Skin of body (tissue), 3 donors: ENCODE measurements at places on chromosomes 13 and 19. TPM values are rescaled to one million over a fixed set of nuclear protein-coding genes. Genes with fewer than 3 reads are reported as not detected.

ZNF578 gene
- total RNA-seq, result 3.4 TPM

DZIP1 gene
- 16.1 TPM for total RNA-seq

C19orf67 gene
- not detected for total RNA-seq

FFAR1 gene
- not detected for total RNA-seq

CBARP gene
- 1.9 TPM for total RNA-seq

ZNF93 gene
- total RNA-seq, result 11.8 TPM

CEACAM16 gene
- total RNA-seq, result not detected

HRC gene
- total RNA-seq, result 13.6 TPM

UGGT2 gene
- total RNA-seq, result 45.5 TPM

ZNF443 gene
- total RNA-seq, result 7.5 TPM

CEACAM8 gene
- 4.8 TPM for total RNA-seq

ZGLP1 gene
- total RNA-seq, result 1.3 TPM

DNA sequence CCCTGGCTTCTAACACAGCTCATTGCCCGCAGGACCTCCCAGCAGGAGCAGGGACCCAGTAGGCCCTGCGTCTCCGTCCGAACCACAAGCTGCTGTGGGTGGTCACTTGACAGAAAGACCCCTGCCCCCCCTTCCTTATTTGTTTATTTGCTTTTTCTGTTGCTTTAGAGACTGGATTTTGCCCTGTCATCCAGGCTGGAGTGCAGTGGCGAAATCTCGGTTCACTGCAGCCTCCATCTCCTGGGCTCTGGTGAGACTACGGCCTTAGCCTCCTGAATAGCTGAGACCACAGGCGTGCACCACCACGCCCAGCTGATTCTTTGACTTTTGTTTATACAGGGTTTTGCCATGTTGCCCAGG lies 7.6 kb upstream of the PTBP1 start:
- DNase-seq, result no peak

DNA sequence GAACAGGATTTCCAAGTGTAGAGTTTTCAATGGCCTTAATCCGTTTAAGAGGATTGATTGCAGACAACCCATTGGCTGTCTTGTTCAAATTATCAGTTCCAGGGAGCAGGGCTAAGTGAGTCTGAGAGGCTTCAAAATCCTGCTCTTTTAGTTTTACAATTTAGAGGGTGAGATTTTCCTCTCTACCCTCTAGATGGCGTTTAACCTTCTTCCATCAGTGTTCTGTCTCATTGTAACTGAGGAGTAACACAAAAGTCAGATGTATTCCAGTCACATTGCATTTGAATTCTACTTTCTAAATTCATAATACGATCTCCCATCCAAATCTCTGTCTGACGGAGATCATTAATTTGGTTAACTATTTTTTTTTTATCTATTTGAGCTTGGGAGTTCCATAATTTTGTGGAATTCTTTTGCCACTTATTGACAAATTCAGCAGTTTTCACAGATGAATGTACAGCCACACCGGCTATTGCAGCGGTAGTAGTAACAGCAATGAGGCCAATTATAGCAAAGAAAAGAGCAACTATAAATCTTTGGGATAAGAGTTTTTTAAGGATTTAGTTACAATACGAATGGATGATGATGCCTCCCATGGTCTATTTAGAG lies 7.8 kb upstream of the C19orf84 start:
- peak; percentile 31 for DNase-seq

- no peak for DNase-seq
These were observed at the start of gene TRAPPC6A for GRCh38 chr19:45177817-45178261. TRAPPC6A (minus strand) TSS chr19:45178237; CDS start chr19:45178218, 19 bp downstream.

DNA sequence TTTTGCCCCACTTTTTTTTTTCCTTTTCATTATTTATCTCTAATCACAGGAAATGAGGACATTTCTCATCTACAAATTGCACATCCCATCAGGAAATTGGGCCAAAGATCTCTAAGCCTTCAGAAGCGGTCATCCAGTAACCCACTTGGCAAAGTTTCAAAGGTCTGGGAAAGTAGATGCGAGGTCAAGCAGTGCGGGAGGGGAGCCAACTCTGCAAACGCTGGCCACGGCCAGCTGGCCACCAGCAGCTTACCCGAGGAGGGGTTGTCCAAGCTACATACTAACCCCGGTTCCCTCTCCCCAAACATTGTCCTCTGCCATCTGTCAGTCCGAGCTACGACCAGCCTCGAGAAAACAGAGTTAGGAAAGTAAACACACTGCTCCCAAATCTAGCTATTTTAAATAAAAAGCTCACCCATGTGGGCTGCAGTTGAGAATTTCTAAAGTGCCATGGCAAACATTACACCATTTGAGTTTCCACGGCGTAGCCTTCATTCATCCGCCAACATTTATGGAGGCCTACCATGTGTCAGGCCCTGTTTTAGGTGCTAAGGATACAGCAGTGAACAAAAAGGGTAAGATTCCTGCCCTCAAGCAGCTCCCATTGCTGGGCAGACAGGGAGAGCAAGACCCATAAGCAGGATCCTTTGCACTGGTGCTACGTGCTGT lies 11.5 kb downstream of the FFAR2 start:
- DNase-seq, result peak; percentile 60

DNA sequence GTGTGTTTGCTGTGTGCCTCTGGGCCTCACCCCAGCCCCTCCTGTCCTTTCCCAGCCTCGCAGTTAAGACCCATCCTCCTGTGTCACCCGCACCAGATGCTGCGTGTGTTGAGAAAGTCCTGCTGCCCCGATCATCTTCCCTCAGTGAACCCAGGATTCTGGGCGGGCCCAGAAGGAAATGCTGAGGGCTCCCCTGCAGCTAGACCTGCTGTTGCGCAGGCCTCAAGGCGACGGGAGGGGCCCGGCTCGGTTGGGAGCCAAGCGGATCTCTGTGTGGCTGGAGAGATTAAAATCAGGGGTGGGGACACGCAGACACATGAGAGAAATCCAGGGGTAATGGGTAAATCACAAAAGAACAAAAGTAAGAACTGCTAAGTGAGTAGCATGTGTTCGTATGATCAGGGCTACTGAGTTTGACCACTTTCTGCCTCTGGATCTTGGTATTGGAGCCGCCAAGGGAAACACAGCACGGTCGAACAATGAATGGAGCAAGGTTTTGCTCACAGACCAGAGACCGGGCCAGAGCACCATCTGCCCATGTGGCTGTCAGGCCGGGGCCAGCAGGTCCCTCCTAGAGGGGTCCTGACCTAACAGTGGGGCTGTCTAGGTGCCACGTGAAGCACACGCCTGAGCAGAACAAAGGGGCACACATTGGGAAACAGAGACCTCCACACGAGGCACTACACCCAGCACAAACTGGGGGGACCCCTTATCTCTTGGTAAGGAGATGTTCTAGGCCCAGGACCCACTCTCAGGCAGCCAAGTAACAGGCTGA lies 7.1 kb downstream of the ZSCAN1 start:
- no peak for DNase-seq

- no peak for DNase-seq
These were observed 254.2 kb upstream of the ZNF507 start for GRCh38 chr19:32091241-32091640.

DNA sequence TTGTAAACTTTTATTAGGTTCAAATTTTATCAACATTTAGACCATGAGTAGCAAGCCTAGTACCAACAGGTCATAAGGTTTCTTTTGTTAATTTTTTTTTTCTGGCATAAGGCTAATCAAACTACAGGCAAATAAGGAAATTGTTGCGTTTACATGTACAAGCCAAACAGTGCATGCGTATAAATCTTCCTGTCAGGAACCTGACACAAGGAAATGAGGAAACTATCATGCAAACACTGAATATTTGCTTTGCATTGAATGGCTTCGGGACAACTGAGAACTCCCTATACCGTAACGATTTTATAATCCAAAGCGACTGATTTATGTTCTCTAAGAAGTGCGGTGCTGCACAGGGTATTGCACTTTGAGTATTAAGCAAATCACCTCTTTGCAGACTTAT lies 133.0 kb upstream of the TRPC4 start:
- DNase-seq, result no peak

DNA sequence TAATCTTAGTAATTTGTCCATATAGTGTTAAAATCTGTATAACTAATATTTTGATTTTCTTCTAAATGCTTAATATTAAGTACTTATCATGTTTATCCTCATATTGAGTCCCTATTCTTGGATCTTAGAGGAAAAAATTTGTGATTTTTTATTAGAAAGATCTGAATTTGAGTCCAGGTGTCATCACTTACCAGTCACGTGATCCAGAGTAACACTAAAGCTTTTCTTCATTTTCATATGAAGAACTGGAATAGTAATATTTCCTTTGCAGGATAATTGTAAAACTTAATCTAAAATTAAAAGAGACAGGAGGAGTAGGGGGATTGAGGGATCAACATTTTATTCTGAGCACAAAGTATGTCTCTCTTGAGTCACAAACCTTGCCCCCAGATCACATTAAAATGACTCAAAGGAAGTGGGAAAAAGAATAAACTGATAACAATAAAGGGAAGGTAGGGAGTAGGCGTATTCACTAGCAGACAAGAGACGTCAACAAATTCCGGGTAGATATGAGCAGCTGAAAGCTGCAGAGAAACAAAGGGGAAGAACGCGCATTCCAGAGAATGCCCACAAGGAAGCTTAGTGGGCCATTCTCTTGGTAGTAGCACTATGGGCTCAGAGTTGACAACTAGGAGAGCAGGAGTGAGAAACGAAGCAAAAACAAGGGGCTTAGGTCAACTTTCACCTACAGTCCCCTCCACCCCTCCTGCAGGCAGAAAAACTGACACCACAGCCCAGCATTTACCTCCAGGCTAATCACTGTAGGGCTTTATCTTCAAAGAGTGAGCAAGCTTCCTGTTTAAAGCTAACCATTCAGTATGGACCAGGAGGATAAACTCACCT lies 123.1 kb downstream of the SPRY2 start:
- no peak for DNase-seq

- no peak for DNase-seq
These were observed 46.9 kb downstream of the OLFM4 start for GRCh38 chr13:53075356-53076041.

- no peak for DNase-seq
These were observed 3.2 kb downstream of the MAG start for GRCh38 chr19:35294859-35295791.

DNA sequence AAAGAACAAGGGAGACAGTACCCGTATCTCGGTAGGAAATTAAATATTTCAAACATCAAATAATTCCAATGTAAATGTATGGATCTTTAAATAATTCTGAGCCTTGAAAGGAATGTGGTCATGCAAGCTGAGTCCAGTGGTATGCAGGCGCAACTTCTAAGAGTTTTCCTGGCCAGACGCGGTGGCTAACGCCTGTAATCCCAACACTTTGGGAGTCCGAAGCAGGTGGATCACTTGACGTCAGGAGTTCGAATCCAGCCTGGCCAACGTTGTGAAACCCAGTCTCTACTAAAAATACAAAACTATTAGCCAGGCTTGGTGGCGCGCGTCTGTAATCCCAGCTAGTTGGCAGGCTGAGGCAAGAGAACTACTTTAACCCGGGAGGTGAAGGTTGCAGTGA lies 1.1 kb upstream of the ZNF845 start:
- DNase-seq, result no peak

DNA sequence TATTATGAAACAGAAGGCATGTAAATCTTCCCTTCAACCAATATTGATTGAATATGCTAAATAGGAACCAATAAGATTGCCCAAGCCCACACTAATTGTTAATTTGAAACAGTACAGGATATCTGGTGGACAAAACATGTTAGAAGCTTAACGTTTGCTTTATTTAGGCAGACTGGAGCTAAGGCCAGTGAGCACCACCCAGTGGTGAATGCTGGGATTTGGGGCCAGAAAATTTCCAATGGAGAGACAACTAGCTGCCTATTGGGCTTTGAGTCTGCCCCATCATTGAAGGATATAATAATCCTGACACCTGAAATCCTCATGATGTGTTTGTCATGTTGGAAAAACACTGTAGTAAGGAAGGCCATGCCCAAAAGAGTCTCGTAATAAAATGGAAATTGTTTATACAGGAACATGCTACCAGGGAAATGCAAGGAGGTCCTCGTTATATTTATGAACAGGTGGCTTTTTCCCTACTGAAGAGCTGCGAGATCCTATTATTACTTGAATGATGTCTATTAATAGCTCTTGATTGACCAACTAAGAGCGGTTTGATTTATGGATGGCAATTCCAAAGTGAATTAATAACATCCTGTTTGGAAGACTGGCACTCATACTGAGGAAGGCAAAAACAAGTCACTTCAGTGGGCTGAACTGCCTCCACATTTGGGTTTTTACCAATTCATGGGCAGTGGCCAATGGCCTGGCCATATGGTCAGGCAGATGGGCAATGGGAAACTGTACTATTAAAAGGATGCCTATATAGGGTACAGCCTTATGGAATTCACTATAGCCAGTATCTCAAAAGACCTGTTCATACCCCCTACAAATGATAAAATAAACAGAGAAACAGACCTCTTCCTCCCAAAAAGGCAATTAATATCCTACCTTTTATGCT lies 8.7 kb downstream of the SIGLECL1 start:
- no peak for DNase-seq

DNA sequence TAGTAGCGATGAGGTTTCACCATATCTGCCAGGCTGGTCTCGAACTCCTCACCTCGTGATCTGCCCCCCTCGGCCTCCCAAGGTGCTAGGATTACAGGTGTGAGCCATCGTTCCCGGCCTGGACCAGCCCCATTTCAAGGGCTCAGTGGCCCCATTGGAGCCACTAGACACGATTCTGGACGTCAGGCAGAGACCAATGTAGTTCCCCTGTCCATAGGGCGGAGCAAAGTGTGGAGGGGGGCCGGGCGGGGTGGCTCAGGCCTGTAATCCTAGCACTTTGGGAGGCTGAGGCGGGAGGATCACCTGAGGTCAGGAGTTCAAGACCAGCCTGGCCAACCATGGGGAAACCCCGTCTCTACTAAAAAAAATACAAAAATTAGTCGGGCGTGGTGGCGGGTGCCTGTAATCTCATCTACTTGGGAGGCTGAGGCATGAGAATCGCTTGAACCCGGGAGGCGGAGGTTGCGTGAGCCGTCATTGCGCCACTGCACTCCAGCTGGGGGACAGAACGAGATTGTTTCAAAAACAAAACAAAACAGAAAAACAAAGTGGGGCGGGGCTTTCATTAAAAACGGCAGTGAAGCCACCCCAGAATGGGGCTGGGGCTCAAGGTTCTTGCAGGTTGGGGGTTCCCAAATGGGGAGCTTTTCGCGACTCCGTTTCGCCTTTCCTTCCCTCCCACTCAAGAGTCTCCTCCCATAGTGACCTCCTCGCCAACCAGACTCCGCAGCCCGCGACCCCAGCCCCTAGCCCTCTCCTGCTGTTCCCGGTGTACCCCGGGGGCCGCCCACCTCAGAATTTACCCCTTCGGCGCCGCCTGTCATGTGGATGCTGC lies 758 bp upstream of the TECR start:
- DNase-seq, result no peak

- peak; percentile 6 for DNase-seq
These were observed 24.1 kb downstream of the SHANK1 start for GRCh38 chr19:50695251-50696093.

GRCh38 chr13:98020271-98020670 lies 66.8 kb downstream of the IPO5 start:
- DNase-seq, result no peak

- DNase-seq, result no peak
These were observed 69.7 kb downstream of the PCCA start for GRCh38 chr13:100158569-100158968.
